ENCODE measurements at places on chromosomes 7 and 10. TPM values are rescaled to one million over a fixed set of nuclear protein-coding genes. Genes with fewer than 3 reads are reported as not detected.

The NPTX2 gene
- total RNA-seq, result 0.51 TPM

The PRLHR gene
- not detected for total RNA-seq

The BET1 gene
- 22.3 TPM for total RNA-seq

The CACNB2 gene
- total RNA-seq, result 1.9 TPM

The CYP17A1 gene
- not detected for total RNA-seq

The PIK3CG gene
- not detected for total RNA-seq

The HOGA1 gene
- total RNA-seq, result 0.58 TPM

The HMX2 gene
- total RNA-seq, result not detected

The CUZD1 gene
- total RNA-seq, result not detected
